ENCODE measurements at places on chromosomes 7 and 10.

DNA sequence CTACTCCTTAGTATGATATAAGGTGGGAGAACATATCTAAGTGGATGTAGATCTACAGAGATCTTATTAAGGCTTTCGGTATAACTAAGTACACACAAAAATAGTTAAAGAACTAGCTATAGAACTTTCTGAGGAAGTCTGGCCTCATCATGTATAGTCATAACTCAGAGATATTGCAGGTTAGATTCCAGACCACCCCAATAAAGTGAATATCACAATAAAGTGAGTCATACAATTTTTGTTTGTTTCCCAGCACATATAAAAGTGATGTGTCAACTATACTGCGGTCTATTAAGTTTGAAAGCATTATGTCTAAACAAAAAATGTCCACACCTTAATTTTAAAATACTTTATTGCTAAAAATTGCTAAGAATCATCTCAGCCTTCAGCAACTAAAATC is 24.7 kb upstream of the SEMA3A start:
- no peak for DNase-seq

DNA sequence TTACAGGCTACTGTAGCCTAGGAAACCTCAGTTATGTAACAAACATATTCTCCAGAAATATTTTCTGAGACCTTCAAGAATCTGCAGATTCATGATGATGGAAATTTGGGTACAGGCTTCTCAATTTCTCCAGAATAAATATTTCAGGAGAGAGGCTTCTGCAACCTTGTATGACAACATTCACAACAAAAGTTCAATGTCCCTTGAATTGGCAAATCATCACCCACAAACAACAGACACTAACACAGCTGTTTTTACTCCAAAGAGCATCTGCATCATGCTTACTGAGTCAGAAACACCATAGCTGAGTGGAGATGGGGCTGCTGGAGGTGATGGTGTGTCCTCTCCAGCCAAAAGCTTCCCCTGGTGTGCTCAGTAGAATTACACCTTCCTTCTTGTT is 9.3 kb upstream of the COBL start:
- DNase-seq, result no peak

DNA sequence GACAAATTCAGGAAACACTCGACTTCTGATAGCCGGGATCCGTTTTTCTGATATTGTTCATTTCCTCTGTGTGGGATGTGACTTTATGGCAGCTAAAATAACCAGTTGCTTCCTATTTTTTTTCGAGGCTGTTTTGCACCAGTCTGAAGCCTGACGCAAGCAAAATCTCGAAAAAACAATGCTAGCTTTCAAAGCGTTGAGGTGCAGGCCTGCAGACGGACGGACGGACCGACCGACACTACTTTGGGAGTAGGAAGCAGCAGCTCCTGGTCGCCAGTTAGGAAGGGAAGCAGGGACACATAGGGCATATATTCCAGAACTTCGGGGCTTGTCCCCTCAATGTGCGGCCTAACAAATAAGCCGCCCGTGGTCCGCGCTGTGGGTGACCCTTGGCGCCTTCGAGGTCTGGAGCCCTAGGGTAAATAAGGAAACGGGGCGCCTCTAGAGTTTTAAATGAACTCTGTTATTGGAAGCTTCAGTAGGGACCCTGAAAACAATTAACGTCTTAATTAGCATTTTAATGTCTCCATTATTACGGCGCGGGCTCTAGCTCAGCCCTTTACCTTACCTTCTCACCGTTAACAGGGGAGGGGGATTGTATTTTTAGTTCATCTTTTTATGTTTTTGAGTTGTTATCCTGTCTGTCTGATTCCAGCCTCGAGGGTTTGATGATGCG is 1.3 kb downstream of the HHEX start:
- DNase-seq, result no peak

GRCh38 chr10:66625709-66626590 is 299.9 kb upstream of the LRRTM3 start:
- DNase-seq, result no peak

DNA sequence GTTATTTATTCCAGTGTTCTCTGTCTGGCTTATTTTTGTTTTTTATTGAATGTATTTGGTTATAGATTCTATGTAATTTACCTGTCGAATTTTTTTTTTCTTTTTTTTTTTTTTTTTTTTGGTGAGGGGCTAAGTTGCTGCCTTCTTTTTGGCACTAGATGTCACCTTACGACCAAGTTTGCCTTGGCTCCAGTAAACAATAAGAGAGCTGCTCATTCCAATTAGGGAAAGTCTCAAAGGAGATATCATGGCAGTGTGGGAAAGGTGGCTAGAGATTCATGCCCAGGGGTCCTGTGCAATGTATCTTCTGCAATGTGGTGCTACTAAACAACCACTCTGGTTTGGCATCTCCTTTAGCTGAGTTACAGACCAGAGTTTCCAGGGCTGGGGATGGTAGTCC is 84.0 kb downstream of the PTPN20 start:
- no peak for DNase-seq

DNA sequence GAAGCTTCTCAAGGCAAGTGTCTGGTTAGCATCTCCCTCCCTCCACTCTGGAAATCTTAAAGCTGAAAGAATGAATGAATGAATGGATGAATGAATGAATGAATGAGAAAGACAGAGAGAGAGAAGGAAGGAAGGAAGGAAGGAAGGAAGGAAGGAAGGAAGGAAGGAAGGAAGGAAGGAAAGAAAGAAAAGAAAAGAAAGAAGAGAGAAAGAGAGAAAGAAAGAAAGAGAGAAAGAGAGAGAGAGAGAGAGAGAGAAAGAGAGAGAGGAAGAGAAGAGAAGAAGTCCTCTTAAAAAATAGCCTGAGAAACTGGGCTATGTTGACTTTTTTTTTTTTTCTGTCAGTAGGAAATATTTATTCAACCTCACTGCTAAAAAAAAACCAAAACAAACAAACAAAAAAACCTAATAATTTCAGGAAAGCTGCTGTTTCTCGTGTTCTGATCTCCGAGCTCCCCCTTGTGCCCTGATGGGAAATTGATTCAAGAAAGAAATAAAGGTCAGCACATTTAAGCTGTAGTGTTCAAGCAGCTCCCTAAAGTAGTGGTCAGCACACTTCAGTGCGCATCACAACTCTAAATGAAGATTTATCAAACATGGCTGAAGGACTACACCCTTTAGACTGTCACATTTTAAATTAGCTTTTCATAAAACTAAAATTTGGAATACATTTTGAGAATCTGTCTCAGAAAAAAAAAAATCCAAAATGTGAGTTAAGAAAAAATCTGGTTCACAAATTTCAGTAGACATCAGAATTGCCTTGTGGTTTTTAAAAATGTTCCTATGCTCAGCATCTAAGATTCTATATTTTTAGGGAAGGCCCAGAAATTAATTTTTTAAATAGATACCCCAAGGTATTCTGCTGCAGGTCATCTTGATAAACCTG is 154.3 kb downstream of the ELAPOR2 start:
- no peak for DNase-seq
